Esophagus squamous epithelium (tissue), 5 donors: ENCODE measurements at places on chromosomes 13 and 19.

DNA sequence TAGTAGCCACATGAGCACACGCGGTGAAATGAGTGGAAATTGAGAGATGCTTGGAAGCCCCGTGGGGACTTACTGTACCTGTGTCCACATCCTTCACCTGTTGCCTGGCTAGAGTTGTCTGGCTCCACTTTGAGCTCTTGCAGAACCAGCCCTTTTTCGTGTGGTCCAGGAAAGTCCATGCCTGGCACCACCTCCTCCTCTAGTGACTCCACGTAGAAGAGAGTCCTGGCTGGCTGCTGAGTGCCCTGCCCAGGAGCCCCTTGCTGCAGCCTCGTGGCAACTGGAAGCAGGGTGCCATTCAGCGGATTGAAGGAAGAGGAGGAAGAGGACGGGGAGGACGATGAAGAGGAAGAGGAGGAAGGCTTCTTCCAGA lies 515 bp upstream of the ATXN8OS start:
- no peak for DNase-seq

GRCh38 chr19:6705931-6706632 lies 14.4 kb downstream of the C3 start:
- no peak for DNase-seq

- DNase-seq = no peak
These were observed 270.4 kb downstream of the ENOX1 start for GRCh38 chr13:43516401-43516833.

DNA sequence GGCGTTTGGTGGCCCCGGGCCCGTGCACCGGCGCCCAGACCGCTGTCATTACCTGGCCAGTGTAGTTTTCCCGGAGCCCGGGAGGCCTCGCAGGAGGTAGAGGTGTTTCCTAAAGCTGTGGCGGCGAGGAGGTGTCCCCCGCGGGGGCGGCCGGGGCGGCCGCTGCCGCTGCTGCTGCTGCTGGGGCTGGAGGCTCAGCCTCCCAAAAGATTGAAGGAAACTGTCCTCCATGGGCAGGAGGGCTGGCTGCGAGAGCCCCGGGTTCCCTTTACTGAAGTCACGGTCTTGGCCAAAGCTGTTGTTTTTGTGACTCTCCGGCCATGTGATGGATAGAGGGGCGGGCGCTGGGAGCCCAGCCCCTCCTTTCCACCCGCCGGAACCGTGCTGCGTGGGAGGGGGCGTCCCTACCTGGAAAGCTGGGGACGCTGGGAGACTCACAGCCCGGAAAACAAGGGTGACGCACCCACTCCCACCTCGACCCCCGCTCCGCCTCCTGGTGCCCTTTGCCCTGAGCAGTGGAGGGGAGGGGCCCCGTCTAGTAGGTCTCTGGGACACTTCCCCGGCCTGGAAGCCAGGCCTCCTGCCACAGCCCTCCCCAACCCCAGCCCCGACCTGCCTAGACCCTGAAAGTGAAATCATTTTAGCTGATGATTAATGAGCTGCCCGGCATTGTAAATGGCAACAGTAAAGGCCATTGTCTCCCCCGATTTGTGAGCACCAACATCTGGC lies at the start of gene N4BP2L1:
Gene N4BP2L1 (minus strand): TSS at position 279 of the 729 bp plus-strand sequence. CDS start 48 bp downstream, at position 231.
- DNase-seq = peak; percentile 45

DNA sequence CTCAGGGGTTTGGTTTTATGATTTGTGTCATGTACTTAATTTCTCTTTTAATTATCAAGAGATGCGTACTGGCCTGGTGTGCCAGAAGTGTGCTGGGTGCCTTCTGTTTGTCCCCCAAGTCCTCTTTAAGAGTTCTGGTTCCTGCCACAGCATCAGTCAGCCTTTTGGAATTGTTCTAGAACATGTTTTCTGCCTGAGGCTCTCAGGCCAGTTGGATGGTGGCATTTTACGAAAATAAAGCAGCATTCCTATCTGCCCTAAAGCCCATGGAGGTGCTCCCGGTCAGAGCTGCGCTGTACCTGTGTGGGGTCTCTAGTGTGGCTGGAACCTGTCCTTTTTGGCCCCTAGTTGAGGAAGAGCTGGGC lies 54.1 kb downstream of the TSSK6 start:
- DNase-seq = no peak

GRCh38 chr19:3132971-3133792 lies 2.7 kb upstream of the GNA15 start:
- no peak for DNase-seq

DNA sequence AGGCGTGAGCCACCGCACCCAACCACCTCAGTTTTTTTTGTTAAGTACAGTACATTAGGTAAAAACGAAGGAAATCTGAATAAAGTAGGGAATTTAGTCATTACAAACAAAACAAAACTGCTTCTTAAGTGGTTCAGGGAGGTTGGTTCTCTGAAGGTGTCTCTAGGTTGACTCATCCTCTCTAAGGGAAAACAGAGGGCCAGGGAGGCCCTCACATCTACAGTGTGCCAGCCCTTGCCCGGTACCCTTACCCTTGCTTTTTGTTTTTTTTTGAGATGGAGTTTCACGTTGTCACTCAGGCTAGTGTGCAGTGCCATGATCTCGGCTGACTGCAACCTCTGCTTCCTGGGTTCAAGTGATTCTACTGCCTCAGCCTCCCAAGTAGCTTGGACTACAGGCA lies 17.2 kb upstream of the JUND start:
- DNase-seq = no peak

DNA sequence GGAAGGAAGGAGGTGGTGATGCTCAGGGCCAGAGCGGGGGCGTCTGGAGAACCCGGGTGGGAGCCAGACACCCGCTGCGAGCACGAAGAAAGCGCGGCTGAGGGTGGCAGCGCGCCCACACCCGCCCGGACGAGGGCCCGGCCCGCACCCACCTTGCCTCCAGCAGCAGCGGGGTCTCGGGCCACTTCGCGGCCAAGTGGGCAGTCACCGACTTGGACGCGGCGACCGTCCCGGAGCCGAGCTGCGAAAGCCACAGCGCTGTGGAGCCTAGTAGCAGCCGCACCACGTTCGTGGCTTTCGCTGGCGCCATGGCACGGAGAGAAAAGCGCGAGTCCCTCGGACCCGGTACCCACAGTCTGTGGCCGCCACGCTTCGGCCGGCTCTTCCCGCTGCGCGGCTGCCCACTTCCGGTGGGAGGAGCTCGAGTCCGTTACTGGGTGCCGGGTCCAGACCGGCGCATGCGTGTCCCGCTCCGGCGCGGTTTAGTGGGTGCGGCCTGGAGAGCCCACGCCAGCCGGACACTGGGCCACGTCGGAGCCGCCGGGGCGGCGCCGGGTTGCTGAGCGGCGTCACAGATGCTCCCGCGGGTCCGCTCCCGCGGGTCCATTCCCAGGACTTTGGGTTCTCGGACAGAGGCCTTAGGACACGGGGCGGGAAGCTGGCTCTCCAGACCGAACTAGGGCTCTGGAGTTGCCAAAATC lies at the start of gene UGGT2:
Gene UGGT2 (minus strand): TSS at position 399 of the 701 bp plus-strand sequence. CDS start 89 bp downstream, at position 310.
- DNase-seq = peak; percentile 8

DNA sequence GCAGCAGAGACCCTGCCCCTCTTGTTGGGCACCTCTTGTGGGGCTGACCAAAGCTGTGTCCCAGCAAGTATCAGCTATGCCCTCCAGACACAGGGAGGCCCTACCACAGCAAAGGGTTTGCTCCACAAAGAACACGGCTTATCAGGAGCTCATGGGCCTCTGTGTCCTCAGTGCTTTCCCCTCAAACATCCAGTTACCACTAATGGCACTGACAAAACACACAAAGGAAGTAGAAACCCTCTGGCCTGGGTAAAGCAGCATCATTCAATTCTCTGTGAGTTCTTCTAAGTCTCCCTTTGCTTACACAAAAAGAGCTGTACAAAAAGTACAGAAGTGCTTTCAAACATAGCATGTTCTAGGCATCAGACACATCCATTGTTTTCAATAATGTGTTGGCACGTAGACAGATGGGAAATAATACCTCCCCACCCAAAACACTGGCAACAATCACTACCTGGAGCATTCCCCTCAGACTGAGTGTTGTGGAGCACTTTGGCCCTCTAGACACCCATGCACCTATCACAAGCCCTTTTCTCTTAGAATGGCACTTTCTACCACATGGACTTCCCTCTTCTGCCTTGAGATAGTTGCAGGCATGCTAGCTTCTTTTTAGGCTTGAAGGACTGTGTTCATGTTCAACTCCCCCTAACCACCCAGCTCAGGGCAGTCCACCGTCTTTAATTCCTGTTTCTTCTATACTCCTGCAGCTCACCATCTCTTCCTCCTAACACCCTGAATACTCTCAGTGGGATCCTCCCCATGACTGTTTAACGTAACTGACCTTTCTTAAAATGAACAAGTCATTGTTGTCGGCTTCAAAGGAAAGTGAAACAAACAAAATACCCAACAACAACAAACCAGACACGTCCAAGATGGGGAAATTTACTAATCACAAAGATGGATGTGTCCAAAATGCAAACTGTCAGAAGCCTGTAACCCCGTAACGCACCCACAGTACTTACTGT lies 43.5 kb downstream of the ATP7B start:
- DNase-seq = no peak

DNA sequence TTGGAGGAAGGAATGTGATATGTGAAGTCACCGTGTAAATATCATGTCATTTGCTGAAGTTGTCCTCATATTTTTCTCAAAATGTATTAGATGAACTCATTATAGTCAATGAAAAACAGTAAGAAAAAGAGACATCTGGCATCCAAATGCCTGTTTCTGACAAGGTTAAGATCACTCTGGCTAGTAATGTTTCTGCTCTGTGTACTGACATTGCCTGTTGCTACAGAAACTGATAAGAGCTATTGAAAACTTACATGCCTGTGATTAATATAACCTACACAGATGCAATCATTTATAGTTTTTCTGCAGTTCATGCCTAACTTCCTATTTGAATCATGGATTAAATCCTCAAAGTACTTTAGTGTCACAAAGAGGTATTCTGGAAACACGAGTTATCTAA lies 249.8 kb downstream of the NBEA start:
- no peak for DNase-seq

GRCh38 chr13:73081256-73081915 lies 22.6 kb downstream of the KLF5 start:
- DNase-seq = no peak

DNA sequence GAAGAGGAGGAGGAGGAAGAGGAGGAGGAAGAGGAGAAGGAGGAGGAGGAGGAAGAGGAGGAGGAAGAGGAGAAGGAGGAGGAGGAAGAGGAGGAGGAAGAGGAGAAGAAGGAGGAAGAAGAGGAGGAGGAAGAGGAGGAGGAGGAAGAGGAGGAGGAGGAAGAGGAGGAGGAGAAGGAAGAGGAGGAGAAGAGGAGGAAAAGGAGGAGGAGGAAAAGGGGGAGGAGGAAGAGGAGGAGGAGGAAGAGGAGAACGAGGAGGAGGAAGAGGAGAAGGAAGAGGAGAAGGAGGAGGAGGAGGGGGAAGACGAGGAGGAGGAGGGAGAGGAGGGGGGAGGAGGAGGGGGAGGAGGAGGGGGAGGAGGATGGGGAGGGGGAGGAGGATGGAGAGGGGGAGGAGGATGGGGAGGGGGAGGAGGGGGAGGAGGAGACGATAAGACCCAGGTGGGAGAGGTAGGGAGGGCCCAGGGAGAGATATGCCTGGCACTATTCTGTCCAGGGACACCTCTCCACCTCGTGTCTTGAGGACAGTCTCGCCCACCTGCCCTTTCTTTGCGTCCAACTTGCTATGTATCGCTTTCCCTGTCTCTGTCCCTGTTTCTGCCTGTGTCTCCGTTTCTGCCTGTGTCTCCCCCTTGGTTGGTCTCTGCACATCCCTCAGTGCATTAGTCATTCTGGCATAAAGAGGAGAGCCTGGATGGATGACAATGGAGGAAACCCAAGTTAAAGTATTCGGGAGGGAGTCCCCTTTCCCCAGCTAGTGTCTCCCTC lies 7.1 kb upstream of the KLK5 start:
- DNase-seq = no peak

- no peak for DNase-seq
These were observed 97.4 kb downstream of the FREM2 start for GRCh38 chr13:38784036-38784880.

- no peak for DNase-seq
These were observed 64.4 kb downstream of the UBL3 start for GRCh38 chr13:29785978-29786377.

- DNase-seq = no peak
These were observed 59.5 kb downstream of the TNFSF11 start for GRCh38 chr13:42633495-42633894.

- DNase-seq = no peak
These were observed 35.5 kb downstream of the SERTM1 start for GRCh38 chr13:36709136-36709890.

DNA sequence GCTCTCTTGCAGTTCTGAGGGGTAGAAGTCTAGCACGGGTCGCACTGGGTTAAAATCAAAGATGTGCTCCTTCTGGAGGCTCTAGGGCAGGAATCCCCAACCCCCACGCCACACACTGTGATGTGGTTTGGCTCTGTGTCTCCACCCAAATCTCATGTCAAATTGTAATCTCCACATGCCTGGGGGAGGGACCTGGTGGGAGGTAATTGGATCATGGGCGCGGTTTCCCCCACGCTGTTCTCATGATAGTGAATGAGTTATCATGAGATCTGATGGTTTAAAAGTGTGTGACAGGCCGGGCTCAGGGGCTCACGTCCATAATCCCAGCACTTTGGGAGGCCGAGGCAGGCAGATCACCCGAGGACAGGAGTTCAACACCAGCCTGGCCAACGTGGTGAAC lies 26.6 kb upstream of the CALM3 start:
- DNase-seq = no peak

GRCh38 chr19:40090241-40091204 lies at the start of gene ZNF780A:
TSS of gene ZNF780A (minus strand) at chr19:40090943. CDS start at chr19:40084753, 6,190 bp downstream.
- peak; percentile 25 for DNase-seq

- DNase-seq = no peak
These were observed 198.7 kb downstream of the KCTD12 start for GRCh38 chr13:76687467-76687866.

DNA sequence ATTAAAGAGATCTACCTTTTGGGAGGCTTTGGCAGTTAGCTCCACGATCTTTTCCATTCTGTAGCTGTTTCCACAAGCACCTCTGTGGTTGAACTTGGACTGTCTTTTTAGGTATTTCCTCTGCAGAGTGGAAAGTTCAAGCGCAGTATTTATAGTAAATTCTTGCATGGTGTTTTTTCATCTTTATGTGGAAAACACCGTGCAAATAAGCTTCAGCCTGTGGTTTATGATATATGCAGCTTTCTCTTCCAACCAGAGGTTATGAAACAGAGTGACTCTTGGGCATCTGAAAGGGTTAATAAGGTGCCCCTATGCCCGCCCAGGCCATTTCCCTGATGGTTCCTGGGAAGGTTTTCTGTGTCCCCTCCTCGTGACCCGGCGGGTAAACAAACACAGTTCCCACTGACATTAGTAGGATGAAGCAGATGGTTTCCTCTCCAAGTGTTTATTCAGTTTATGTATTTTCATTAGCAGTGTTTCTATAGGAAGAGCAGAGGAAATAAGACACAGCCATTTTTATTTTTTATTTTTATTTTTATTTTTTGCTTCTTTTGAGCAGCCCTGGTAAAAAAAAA lies 39.7 kb upstream of the RNF113B start:
- no peak for DNase-seq
